Pancreas (tissue), 10 donors: ENCODE measurements at places on chromosomes 3 and 15. TPM values are rescaled to one million over a fixed set of nuclear protein-coding genes. Genes with fewer than 3 reads are reported as not detected.

HDGFL3 gene
- 6.5 TPM for total RNA-seq

ZNF80 gene
- total RNA-seq: 0.09 TPM

P2RY12 gene
- total RNA-seq: not detected

RASL12 gene
- total RNA-seq: 0.28 TPM

FBXO40 gene
- total RNA-seq: not detected

MRPS25 gene
- total RNA-seq: 14.3 TPM

DNA sequence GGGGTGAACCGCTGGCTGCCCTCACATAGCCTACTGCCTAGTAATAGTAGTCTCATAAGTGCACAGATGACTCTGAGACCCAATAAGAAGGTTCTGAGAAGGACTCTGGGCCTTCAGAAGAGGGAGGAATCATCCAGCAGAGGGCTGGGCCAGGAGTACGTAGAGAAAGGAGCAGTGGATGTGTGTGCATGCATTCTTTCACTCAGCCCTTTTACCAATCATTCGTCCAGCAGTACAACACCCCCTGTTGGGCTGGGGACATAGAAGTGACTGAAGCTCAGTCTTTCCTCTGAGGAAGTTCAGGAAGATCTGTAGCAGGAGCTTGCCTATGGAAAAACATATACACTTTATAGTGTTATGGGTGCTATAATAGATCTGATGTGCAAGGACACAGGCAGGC is 333.1 kb downstream of the CLSTN2 start:
- DNase-seq: no peak

- peak; percentile 36 for DNase-seq
Observed at GRCh38 chr3:126958638-126959085, 24.3 kb upstream of the PLXNA1 start.

DNA sequence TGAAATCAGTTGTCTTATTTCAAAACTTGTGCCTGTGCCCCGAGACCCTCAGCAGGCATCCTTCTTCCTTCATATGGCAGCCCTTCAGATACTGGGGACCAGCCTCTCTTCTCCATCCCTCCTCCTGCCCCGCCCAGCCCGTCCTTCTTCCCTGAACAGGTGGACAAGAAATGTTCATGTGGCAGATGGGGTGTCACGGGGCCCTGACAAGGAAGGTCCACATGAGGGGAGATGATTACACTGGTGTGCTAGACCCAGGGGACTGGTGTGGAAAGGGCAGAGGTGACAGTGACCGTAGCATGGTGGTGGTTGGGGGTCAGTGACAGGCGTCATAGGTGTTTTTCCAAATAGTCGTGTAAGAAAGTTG is 150.9 kb downstream of the CHDH start:
- no peak for DNase-seq

- no peak for DNase-seq
Observed at GRCh38 chr3:161754420-161755053, 257.9 kb downstream of the OTOL1 start.

- DNase-seq: no peak
Observed at GRCh38 chr3:156685752-156686151, 11.4 kb downstream of the TIPARP start.

GRCh38 chr3:87607234-87607633 is 330.9 kb upstream of the POU1F1 start:
- no peak for DNase-seq

GRCh38 chr3:71423151-71423906 is 160.2 kb downstream of the FOXP1 start:
- DNase-seq: no peak

DNA sequence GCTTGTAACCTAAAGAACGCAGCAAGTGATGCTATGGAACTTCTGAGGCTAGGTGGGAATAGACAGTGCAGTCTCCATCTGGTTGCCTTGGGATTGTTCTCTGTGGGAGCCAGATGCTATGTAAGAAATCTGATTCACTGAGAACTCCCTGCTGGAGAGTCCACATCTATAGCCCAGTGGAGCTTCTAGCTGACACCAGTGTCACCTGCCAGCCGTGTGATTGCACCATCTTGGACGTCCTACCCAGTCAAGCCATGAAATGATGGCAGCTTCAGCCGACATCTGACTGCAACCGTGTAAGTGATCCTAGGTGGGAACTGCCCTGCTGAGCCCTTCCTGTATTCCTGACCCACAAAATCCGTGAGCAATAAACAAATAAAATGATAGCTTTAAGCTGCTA is 12.4 kb upstream of the FYCO1 start:
- DNase-seq: no peak

GRCh38 chr15:45199136-45199810 is 11.5 kb upstream of the SHF start:
- DNase-seq: peak; percentile 23

GRCh38 chr15:47813748-47814384 is 96.6 kb downstream of the SEMA6D start:
- DNase-seq: no peak

- no peak for DNase-seq
Observed at GRCh38 chr3:48795997-48796732, 51.5 kb downstream of the PRKAR2A start.

- no peak for DNase-seq
Observed at GRCh38 chr15:53589520-53590057, 169.9 kb downstream of the WDR72 start.

DNA sequence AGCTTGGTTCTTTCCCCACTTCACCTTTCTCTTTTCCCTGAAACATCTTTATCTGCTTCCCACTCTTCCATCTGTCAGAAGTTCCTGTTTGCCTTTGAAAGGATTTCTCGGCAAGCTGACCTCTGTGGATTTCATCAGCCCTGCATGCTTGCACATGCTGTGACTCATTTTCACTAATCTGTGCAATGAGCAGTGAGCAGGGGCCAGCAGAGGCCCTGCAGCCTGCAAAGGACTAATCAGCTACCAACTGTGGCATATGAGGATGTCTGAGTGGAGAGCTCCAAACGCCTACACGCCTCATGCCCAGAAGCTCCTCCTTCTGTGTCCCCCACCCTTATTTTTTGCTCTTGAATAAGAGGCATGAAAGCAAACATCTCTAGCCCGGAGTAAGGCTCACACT is 333.0 kb upstream of the SEMA6D start:
- no peak for DNase-seq

DNA sequence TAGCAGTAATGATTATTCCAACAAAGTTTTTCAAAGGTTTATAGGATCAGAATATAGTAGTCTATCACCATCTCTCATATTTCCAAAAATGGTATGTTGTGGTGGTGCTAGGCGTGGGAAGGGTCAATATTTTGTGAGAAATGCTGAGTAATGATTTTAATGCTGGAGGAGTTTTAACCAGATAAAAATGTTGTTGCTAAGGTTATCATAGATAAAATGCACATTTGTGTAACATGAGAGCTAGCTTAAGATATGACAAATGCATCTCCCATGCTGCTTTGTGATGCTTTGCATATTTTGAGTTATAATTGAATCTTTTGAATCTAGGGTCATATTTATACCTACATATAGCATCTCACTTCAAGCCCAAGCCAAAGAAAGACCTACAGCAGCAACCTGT is 103.9 kb upstream of the ROBO1 start:
- DNase-seq: no peak

GRCh38 chr3:83946049-83946448 is 1012.7 kb upstream of the CADM2 start:
- DNase-seq: no peak

DNA sequence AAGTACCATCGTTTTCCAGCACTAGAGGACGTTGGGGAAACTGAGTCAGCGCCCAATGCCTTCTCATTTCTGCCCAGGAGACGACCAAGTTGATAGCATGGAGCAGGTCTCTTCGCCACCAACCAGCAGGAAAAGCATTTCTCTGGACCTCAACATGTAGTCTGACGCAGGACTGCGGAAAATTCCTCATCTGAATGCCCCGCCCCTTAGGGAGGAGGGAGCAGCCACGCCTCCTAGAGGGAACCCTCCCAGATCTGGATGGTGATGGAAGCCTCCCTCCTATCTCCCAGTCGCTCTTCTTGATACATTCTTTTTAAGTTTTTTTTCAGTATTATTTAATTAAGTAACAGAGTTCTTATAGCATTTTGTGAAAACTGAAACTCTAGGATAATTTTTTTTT is 17.4 kb upstream of the MINDY4B start:
- no peak for DNase-seq

DNA sequence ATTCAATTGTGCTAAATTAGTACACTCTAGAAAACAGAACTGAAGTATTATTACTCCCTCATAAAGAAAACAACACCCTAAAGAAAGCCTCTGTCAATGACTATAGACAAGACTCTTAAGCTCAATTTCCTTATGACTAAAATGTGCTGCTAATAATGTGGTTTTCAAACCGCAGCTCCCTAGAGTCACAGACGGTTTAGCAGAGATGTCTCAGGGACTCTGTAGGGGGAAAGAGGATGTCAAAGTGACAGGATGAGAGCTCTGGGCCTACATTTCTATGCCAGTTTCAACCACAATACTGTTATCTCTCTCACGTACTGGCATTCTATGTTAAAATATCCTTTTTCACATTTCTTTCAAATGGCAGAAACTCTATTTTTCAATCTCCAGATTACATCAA is 37.6 kb upstream of the WDR49 start:
- DNase-seq: no peak

DNA sequence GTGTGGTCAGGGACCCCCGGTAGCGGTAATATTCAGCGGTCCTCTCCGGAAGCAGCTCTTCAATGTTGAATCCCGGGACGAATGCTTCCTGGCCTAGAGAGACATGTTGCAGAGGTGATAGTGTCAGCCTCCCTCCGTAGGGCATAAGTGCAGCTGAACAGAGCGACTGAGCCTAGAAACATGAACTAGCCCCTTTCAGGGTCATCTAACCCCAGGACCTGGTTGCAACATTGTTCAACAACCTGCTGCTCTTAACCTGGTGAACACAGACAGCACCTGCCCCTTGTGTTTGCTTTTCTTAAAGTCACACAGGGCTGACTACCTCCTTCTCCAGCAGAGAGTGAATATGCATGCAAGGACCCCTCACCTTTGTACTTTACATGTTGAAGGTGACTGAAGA is 41.3 kb downstream of the CA12 start:
- no peak for DNase-seq

DNA sequence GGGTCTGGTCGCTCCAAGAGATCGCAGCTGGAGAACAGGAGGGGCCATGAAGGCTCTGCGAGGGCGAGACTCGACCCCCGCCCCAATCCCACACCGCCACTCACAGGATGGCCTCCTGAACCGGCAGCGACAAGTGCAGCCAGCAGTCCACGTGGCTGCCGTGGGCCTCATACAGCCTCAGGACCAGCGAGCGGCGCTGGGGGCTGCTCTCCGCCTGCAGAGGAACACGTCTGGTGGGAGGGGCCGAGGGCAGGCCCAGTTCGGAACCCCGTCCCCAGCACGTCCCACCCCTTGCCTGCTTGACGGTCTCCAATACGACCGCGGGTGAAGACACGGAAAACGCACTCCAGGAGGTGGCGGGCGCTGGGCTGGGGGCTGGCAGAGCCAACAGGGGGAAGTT is 9.2 kb downstream of the NEIL1 start:
- no peak for DNase-seq

DNA sequence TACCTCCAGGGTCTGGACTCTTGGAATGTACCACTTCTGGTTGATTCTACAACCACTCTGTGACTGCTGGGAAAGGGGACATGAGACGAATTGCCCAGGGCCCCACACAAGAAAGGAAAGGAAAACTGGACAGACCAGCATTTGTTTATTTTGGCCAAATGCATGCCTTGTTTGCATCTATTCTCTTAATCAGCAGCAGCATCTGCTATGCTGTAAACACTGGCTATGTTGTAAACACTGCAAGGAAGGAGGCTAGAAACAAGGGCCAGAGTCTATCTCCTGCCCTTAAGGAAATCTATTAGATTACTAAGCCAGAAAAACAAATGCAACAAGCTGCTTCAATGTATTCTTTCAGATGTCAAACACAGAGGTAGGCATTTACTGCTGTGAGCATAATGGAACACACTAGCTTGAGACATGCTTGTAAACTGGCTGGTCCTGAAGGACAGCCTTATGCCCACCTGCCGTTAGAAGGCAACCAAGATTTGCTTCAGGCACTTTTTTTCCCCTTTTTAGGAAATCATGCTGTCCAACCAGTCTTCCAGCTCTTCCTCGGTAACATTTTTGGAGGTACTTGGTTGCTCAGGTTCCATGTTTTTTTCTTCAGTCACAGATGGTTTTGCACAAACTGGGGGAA is 102.1 kb upstream of the CHRM5 start:
- DNase-seq: no peak

- no peak for DNase-seq
Observed at GRCh38 chr3:54557538-54558428, 370.1 kb downstream of the LRTM1 start.

DNA sequence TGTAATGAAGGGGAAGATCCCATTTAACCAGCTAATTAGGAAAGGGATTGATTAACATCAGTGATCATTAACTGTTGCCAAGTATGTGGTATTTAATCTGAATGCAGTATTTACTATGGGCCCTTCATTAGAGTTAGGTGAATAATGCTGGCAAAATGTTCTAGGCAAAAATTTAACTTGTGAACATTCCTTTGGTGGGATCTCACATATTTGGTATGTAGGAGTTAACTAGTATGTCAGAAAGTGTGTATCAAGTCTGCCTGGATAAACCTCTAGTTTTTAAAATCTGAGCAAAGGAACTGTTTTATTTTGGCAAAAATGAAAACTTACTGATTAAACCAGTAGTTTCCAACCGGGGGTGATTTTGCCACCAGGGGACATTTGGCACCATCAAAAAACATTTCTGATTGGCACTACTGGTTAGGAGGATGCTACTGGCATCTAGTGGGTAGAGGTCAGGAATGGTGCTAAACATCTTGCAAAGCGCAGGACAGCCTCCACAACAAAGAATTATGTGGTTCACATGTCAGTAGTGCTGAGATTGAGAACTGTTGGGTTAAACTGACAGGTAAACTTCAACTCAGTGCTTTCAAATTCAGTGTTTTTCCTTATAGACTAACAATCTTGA is 22.5 kb downstream of the LRTM1 start:
- no peak for DNase-seq

- no peak for DNase-seq
Observed at GRCh38 chr3:11465744-11466616, 177.7 kb downstream of the VGLL4 start.
